Cardiac septum (tissue), 1 donor: ENCODE measurements at places on chromosomes 4 and X.

GRCh38 chrX:104098151-104098808 lies 14.0 kb upstream of the ZCCHC18 start:
- no peak for DNase-seq

- DNase-seq = no peak
Measured at GRCh38 chrX:41863343-41864203, 59.8 kb downstream of the CASK start.

DNA sequence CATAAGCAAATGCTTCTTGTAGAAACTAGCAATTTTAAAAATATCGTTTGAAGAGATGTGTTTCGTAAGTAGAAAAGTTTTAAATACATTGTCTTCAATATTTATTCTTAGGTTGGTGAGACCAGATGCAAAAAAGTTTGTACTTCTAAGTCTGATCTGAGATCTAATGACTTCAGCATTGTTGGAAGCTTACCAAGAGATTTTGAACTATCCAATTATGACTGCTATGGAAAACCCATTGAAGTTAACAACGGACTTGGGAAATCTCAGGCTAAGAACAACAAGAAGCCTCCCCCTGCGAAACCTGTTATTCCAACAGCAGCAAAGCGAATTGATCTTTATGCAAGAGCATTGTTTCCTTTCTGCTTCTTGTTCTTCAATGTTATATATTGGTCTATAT lies 50.2 kb upstream of the GRIA2 start:
- no peak for DNase-seq

DNA sequence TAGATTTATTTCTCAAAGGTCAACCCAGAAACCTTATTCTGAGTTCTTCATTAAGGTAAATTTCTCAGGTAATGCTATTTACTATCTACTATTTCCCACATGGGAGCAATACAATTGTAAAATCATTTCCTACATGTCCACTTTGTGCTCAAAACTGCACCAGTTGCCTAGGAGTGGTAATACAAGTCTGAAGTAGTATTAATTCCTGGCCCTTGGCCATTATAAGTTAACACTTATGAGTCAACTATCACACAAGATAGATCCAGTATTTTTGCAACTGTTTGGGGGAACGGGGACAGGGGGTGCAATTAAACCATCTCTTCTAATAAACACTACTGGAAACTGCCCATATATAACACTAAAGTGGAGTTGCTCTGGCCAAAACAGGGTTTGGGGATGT lies 48.9 kb downstream of the ACSL4 start:
- DNase-seq = no peak

- DNase-seq = peak; percentile 82
Measured at GRCh38 chr4:99816545-99817308, at the start of gene DAPP1. Gene DAPP1, plus strand, starts transcription at chr4:99816827. Its CDS starts 87 bp downstream, at chr4:99816914.

DNA sequence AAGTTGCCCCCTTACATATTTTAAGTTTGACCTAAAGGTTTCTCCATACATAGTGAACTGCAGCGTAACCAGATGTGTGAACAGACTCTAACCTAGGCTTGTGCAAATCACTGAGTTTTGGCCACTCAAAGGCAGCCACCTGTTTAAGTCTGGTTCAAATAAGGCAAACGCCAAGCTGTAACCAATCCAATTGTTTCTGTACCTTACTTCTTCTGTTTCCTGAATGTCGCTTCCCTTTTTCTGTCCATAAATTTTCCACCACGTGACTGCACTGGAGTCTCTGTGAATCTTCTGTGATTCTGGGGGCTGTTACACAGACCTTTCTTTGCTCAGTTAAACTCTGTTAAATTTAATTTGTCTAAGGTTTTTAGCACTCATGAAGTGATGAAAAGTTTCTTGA lies 618.8 kb downstream of the GLUD2 start:
- DNase-seq = no peak

GRCh38 chrX:153972368-153973126 lies at the start of gene TMEM187:
Gene TMEM187, plus strand, starts transcription at chrX:153972754. Its CDS starts 9,309 bp downstream, at chrX:153982063.
- peak; percentile 95 for DNase-seq

- DNase-seq = no peak
Measured at GRCh38 chrX:68995386-68995779, 166.6 kb downstream of the EFNB1 start.

- no peak for DNase-seq
Measured at GRCh38 chr4:75634951-75635350, 4.6 kb upstream of the CDKL2 start.

- no peak for DNase-seq
Measured at GRCh38 chr4:142242156-142242555, 603.9 kb downstream of the INPP4B start.

- no peak for DNase-seq
Measured at GRCh38 chrX:139094671-139095592, 383.4 kb upstream of the FGF13 start.

DNA sequence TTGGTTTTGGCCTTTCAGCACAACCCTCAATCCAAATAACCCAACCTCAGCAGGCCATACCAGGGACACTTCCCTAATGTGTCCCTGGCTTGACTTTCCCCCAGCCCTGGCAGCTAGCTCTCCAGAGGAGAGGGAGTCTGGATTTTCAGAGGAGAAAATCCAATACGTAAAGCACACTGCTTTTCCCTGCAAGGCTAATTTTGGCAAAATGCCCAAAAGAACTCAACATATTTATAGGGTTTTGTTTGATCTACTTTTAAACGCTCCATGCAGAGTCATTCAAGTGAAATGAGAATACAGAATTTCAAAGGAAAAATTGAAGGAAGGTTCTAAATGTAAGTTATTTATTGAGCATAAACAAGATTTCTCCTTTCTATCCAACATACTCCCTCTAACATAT lies 167.2 kb downstream of the SH3KBP1 start:
- no peak for DNase-seq

DNA sequence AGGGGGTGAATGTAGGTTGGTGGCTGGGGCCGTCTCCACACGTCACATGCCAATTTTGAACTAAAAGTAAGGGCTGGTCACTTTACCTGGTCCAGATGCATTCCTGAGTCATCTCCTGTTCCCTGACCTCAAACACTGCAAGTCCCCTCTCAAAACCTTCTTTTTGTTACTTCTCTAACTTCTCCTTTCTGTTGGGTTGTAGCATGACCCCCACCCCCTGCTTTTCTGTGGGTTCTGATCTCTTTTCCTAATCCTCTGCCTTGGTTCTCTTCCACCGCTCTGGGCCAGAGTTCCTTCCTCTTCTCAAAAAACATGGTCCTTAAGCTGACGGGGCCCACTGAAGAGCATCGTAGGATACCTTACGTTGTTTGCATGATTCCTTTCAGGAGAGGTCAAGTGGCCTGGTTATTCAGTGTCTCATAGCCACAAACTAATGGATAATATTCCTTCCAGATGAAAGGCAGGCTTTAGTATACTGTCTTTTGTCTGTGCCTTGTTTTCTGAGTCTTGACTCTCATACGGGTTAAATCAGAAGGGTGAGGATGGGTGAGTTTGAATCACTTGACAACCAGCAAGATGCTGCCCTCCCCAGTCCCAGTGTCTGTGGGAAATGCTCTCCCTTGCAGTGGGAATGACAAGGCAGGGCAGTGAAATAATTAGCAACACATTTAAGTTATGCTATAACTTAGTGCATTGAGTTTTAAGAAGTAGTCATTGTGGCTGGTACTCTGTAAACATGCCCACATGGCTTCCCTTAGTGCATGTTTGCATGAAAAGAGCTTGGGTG lies 15.1 kb downstream of the SMS start:
- no peak for DNase-seq
